Natural killer cell treated with Interleukin-12 subunit alpha and Interleukin-12 subunit beta and Interleukin-15 and Interleukin-18, amount 100 ng/mL, for 72 hours (primary cell): ENCODE measurements at places on chromosomes 11 and 22. TPM values are rescaled to one million over a fixed set of nuclear protein-coding genes. Genes with fewer than 3 reads are reported as not detected.
A peak's percentile ranks its signal among the peaks of the same experiment; 100 is the strongest.

DNA sequence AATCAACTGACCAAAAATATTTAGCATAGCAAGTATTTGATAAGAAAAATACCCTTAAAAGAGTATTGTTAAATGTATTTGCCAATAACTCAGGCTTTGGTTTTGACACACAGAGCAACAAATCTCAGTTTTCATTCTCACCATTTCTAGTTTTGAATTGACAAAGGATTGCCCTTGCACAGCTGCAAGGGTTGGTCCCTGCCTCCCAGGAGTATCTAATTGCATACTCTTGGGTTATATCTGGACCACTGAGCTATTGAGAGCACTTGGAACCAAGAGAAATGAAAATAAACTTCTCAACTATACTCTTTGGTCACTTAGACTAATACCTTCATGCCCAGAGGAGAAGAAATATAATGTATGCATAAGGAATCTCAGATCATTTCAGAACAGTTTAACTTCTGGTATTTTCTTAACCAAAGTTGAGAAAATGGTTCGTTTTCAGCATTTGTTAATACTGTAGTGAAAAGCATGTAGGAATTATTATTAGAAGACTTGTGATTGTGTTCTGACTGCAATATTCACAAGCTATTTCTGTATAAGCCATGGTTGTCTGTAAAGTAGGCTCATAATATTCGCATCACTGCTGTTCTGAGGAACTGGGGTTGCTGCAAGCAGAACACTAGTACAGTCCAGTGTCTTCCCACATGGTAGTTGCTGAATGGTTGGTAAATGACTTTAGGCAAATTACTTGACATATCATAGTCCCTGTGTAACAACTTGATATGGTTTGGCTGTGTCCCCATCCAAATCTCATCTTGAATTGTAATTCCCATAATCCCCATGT, 7.9 kb downstream of the C2CD3 start:
- no peak overlapping the region for H3K27ac ChIP-seq
- H3K36me3 ChIP-seq: peaks cover 17% of the 10 kb centered on the region
- H3K4me3 ChIP-seq: no peak overlapping the region
- peaks cover 10% of the 10 kb centered on the region for H3K4me1 ChIP-seq
- H3K27me3 ChIP-seq: no peaks in the 10 kb centered on the region

DNA sequence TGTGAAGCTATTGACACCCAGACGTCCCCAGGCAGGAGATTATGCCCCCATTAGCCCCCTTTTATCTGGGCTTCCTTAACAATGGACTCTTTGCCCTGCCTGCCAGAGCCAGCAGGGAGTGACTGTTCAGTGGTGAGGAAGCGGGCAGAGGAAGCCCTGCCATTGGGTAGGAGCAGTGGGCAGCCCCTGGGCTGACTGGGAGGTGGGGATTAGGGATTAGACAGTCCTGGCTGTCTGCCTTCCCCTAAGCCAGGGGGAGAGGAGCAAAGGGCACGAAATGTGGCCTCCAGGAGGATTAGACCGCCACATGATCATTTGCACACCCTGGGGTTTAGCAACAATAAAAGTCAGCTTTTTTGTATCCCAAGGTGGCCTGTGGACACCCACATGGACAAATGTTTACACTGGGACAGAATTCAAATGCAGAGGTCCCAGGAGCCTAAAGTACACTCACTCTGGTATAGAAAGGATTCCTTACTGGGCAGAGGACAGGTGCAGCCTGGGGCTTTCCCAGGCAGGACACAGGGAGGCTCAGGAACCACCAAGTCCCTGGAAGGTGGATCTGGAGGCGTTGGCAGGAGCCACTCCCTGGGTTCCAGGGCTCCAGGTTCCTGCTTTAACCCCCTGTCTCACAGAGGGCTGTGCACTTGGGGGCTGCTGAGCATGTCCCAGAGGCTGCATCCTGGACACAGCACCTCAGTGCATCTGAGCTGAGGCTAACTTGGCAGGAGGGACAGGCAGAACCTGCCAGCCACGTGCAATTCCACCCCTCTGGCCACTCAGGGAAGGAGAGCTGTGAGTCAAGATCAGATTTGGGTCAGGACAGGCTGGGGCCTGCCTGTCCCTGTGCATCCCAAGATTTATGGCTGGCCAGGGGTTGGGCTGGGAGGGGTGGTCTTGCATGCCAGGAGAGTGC, 2.1 kb downstream of the PNPLA3 start:
- H3K4me3 ChIP-seq: no peak overlapping the region
- H3K36me3 ChIP-seq: no peaks in the 10 kb centered on the region
- peaks cover 6% of the 10 kb centered on the region for H3K27me3 ChIP-seq

DNA sequence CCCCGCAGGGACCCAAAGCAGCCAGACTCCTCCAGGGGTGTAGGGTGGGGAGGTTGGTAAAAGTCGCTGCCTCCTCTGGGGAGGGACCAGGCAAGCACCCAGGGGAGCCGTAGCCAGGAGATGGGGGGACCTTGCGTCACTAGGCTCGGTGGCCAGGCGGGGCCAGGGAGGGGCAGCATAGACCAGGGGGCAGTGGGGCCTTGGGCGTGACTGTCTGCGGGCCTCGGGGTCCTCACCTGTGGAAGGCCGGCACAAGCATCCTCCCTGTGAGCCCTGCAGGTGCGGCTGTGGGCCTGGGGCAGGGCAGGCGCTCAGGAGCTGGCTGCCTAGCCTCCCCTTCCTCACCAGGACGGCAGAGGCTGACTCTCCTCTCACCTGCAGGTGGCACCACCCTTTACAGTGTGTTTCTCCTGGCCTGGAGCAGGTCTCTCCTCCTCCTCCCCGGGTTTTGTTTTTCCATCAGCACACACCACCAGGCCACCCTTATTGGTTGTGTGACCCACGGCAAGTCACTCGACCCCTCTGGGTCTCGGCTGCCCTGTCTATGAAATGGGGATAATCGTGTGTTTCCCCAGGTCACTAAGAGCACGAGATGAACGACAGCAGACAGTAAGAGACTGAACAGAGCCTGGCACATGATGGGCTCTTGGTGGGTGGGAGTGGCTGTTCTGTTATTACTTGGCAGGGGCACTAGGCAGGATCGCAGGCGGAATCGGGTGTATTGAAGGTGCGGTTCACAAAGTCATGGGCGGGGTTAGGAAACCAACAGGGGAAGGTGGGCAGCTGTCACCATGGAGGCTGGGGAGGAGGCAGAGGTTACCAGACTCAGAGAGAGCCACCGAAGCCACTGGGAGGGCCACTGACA, 52.7 kb downstream of the FLRT1 start:
- H3K36me3 ChIP-seq: no peaks in the 10 kb centered on the region
- no peak overlapping the region for H3K27ac ChIP-seq
- H3K4me1 ChIP-seq: peaks cover 3% of the 10 kb centered on the region
- H3K4me3 ChIP-seq: no peak overlapping the region
- no peaks in the 10 kb centered on the region for H3K27me3 ChIP-seq

DNA sequence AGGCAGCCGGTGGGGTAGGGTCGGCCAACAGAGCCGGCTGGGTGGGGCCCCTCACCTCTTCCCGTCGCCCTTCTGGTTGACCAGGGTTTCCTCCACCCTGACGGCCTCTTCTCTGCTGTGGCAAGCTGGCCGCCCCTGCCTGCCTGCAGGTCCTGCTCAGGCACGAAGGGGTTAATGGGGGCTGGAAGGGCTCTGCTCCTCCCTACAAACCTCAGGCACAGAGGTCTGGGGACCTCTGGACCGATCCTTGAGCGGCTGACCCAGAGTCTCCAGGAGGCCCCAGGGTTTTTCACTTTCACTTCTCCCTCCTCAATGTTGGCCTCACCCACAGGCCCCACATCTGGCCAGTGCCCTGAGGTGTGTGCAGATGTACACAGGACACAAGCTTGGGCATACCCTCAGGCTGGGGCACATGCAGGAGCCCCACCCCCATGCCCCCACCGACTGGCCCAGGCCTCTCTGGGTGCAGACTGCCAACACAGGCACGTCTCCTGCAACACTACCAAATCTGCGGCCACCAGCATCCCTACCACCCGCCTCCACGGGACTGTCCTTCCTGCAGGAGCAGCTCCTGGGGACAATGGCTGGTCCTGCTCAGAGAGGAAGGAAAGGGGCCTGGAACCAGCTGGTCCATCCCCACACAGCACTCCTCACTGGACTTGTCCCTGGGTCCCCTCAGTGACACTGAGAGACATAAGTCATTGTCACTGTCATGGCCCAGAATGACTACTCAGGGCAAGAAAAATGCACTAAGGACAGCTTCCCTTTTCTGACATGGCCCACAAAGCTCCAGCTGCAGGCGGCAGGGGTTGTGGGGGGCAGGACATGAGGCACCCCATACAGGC, 3.2 kb upstream of the TBX1 start:
- no peak for DNase-seq
- peaks cover 12% of the 10 kb centered on the region for H3K4me1 ChIP-seq
- peak overlapping the region; percentile 15 for H3K4me3 ChIP-seq

DNA sequence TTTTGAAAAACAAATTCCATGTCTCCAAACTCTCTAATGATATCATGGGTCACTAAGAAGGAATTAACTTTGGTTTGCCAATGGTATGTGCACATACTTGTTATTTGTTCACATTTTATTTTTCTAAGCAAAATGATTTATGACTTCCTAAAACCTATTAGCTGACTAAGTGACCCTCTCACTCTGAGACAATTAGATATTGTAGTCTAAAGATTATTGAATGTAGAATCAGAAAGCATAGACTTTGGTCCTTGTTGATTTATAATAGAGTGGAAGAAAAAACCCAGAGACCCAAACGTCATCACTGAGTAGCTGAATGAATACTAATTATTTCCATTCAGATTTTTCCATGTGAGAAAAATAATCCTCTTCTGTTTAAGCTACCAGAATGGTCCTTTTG, 243.5 kb upstream of the ANO3 start:
- H3K4me1 ChIP-seq: no peaks in the 10 kb centered on the region
- no peaks in the 10 kb centered on the region for H3K36me3 ChIP-seq
- no peak for DNase-seq
- no peak overlapping the region for H3K4me3 ChIP-seq
- no peaks in the 10 kb centered on the region for H3K27me3 ChIP-seq

- no peaks in the 10 kb centered on the region for H3K27me3 ChIP-seq
- H3K36me3 ChIP-seq: peaks cover 9% of the 10 kb centered on the region
- no peak overlapping the region for H3K4me3 ChIP-seq
- no peak overlapping the region for H3K27ac ChIP-seq
These were observed 112.0 kb upstream of the TTC12 start for GRCh38 chr11:113202431-113202830.

RASSF10 gene
- not detected for total RNA-seq

DNA sequence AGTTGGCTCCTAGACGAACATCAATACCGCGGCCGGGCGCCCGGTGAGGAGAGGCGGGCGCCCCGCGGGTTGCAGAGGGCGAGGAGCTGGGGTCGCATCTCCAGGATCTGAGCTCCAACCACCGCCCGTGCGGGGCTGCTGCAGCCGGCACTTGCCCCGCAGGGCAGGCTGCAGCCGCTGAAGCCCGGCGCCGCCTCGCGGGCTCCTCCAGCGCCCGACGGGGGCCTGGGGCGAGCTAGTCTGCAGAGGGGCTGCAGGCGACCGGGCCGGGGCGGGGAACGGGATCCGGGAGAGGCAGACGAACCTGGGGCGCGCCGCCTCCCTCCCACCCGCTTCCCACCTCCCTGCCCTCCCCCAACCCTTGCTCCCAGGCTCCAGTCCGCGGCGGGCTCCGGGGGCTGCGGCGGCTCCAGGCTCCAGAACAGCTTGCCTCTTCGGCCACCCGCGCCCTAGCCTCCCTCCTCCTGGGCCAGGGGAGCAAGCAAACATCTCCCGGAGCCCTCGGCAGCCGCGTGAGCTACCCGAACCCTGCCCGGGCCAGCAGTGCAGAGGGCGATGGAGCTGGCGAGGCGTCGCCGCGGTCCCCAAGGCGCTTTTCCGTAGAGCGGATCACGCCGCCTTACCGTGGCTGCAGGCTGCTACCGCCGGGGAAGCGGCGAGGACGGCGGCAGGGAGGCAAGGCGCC, 802 bp downstream of the TENM4 start:
- H3K27me3 ChIP-seq: peaks cover 58% of the 10 kb centered on the region
- H3K4me3 ChIP-seq: no peak overlapping the region
- no peak overlapping the region for H3K27ac ChIP-seq
- H3K36me3 ChIP-seq: peaks cover 7% of the 10 kb centered on the region
- no peaks in the 10 kb centered on the region for H3K4me1 ChIP-seq

DNA sequence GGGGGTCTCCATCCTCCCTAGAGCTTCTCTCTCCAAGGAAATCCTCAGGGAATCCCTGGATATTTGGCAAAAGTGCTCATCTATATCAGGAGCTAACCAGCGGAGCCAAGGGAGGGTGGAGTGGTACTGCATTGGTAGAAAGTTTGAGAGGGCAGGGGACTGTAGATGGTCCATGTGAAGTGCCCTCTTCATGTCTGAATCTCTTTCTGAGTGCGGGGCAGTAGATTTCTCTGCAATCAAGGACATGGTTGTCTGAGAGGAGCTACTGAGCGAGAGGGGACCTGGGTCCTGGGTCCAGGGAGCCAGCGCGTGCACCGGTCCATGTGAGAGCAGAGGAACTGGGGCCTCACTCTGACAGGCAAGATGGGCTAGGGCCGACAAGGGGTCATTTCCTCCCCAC, 701 bp downstream of the DIXDC1 start:
- H3K4me1 ChIP-seq: peaks cover 36% of the 10 kb centered on the region
- H3K27ac ChIP-seq: peak overlapping the region; percentile 67
- no peak for DNase-seq
- H3K36me3 ChIP-seq: no peaks in the 10 kb centered on the region

- H3K27ac ChIP-seq: no peak overlapping the region
- no peak for DNase-seq
These were observed 9.4 kb upstream of the LAYN start for GRCh38 chr11:111531136-111531535.

GRCh38 chr11:119650251-119650650, 78.7 kb downstream of the NECTIN1 start:
- peaks cover 6% of the 10 kb centered on the region for H3K27me3 ChIP-seq
- H3K4me1 ChIP-seq: no peaks in the 10 kb centered on the region
- DNase-seq: no peak
- no peaks in the 10 kb centered on the region for H3K36me3 ChIP-seq
- no peak overlapping the region for H3K4me3 ChIP-seq

GRCh38 chr11:129932381-129933067, 37.1 kb upstream of the NFRKB start:
- H3K4me1 ChIP-seq: no peaks in the 10 kb centered on the region
- DNase-seq: no peak
- no peaks in the 10 kb centered on the region for H3K27me3 ChIP-seq
- H3K4me3 ChIP-seq: no peak overlapping the region
- no peak overlapping the region for H3K27ac ChIP-seq

NOX4 gene
- total RNA-seq: not detected

- DNase-seq: no peak
- H3K27me3 ChIP-seq: no peaks in the 10 kb centered on the region
- H3K4me1 ChIP-seq: no peaks in the 10 kb centered on the region
- H3K4me3 ChIP-seq: no peak overlapping the region
These were observed 315.3 kb upstream of the LUZP2 start for GRCh38 chr11:24181395-24182047.

CENATAC gene
- 53.4 TPM for total RNA-seq

- no peak overlapping the region for H3K4me3 ChIP-seq
- H3K36me3 ChIP-seq: peaks cover 6% of the 10 kb centered on the region
- peaks cover 11% of the 10 kb centered on the region for H3K27me3 ChIP-seq
- no peak for DNase-seq
These were observed 42.6 kb downstream of the FAM227A start for GRCh38 chr22:38613588-38613987.

GRCh38 chr11:60838132-60838531, 3.8 kb upstream of the CCDC86 start:
- H3K4me1 ChIP-seq: peaks cover 14% of the 10 kb centered on the region
- no peak for DNase-seq
- no peak overlapping the region for H3K4me3 ChIP-seq
- no peak overlapping the region for H3K27ac ChIP-seq

- H3K27ac ChIP-seq: no peak overlapping the region
- H3K36me3 ChIP-seq: peaks cover 5% of the 10 kb centered on the region
- no peaks in the 10 kb centered on the region for H3K4me1 ChIP-seq
- no peak overlapping the region for H3K4me3 ChIP-seq
These were observed 278.2 kb upstream of the CHORDC1 start for GRCh38 chr11:90500922-90501568.

- peaks cover 5% of the 10 kb centered on the region for H3K36me3 ChIP-seq
- DNase-seq: no peak
- no peak within 1 kb of the TSS for H3K27ac ChIP-seq
These were observed at the start of gene BARX2 for GRCh38 chr11:129375751-129376657. Gene BARX2, plus strand, starts transcription at chr11:129375848. Its CDS starts 188 bp downstream, at chr11:129376036.
